ENCODE measurements at places on chromosomes 3 and 15. TPM values are rescaled to one million over a fixed set of nuclear protein-coding genes. Genes with fewer than 3 reads are reported as not detected.
A peak's percentile ranks its signal among the peaks of the same experiment; 100 is the strongest.

RTP2 gene
- total RNA-seq: not detected

GOLGA8G gene
- total RNA-seq: not detected

MST1R gene
- total RNA-seq: 1.7 TPM

SLTM gene
- 47.8 TPM for total RNA-seq

PPP2R3A gene
- total RNA-seq: 94.9 TPM

NTRK3 gene
- total RNA-seq: 1.6 TPM

BMF gene
- 3.1 TPM for total RNA-seq

DLEC1 gene
- total RNA-seq: 0.08 TPM

POLG gene
- 31.1 TPM for total RNA-seq

BCL2A1 gene
- total RNA-seq: 0.30 TPM

ATP10A gene
- total RNA-seq: 0.58 TPM

GRCh38 chr3:183375337-183375736, 53.1 kb downstream of the MCF2L2 start:
- no peak for DNase-seq

DNA sequence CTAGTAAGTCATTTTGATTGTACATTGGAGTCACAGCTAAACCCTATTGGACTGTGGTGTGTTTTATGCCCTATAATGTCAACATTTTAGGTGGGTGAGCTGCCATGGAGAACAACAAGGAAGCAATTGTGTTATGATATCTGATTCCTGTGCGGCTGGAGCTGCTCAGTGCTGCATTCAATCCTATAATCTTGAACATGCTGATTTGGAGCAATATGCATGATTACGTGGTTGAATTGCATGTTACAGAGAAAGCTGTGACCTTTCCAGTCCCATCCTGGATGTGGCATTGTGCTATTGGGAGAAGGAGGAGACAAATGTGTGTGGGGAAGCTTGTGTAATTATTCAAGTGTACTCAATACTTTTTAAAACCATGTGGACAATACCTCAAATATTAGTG, 20.1 kb upstream of the C3orf49 start:
- DNase-seq: no peak

DNA sequence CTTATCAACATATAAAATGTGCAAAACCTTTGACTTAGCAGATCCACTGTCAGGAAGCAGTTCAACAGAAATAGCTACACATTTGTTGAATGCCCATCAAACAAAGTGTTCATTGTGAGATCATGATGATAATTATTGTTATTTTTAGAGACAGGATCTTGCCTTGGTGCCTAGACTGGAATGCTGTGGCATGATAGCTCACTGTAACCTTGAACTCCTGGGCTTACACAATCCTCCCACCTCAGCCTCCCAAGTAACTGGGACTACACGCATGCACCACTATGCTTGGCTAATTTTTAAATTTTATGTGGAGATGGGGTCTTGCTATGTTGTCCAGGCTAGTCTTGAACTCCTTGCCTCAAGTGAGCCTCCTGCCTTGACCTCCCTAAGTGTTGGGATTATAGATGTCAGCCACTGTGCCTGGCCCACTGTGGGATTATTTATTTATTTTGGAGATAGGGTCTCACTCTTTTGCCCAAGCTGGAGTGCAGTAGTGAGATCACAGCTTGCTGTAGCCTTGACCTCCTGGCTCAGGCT, 8.8 kb downstream of the MAP2K5 start:
- no peak for DNase-seq

GRCh38 chr3:31322460-31322859, 210.3 kb upstream of the STT3B start:
- no peak for DNase-seq

- DNase-seq: no peak
Measured at GRCh38 chr3:87179642-87180041, 47.5 kb upstream of the CHMP2B start.

- DNase-seq: no peak
Measured at GRCh38 chr3:18808429-18808828, 339.9 kb upstream of the KCNH8 start.

GRCh38 chr3:49161197-49161596, 4.9 kb downstream of the CCDC71 start:
- DNase-seq: no peak

DNA sequence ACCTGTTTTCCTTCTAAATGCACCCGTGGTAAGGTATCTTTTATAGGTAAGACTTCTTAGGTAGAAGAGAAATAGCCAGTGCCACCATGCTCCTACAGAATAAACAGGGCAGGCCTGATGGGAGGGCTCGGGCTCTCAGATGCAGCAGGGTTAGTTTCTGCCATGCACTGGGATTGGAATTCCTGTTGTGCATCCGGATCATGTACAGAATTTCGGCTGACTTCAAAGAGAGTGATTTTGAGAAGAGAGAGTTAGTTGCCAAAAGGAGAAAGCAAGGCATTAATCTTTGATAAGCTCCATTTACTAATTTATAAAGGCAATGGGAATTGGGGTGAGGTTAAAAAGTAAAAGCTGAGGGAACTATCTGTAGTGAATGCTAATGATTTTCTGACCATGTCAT, 211.2 kb downstream of the WDR72 start:
- no peak for DNase-seq

DNA sequence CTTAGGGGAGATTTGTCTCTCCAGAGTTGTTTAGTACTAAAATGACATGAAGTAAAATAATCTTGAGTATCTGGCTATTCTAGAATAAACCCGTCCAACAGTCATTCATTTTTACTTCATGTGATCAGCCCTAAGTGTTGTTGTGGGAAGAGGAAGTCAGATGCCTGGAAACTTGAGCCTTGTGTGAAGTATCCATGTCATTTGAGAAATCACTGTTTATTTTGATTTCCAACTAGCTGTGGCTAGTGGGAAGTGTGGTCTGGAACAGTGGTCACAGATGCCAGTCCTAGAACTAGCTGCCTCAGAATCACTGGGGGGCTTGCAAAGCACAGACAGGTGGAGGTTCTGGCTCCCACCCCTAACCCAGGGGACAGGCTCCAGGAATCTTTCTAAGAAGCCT, 77.7 kb upstream of the LIMD1 start:
- no peak for DNase-seq

- DNase-seq: peak; percentile 32
Measured at GRCh38 chr15:74897300-74897701, 7.5 kb downstream of the MPI start.

- no peak for DNase-seq
Measured at GRCh38 chr15:99487337-99487730, 78.5 kb upstream of the MEF2A start.

GRCh38 chr3:152706991-152707713, 127.8 kb upstream of the P2RY1 start:
- DNase-seq: no peak

DNA sequence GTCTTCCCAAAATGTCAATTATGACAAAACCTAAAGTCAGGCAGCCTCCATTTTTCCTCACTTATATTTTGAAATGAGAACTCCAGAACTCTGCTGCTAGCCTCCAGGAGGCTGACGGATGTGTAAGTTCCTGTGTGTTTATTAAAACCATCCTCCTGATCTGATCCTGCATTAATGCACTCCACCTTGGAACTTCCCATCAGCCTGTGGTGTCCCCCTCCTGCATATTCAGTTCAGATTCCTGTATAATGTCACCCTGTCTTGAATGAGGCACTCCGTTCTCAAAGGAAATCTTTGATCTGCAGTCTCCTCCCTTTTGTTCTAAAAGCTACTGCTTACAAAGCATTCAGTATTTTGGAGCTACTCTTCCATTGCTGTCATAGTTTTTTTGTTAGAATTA, 318.2 kb upstream of the ONECUT1 start:
- DNase-seq: no peak

- no peak for DNase-seq
Measured at GRCh38 chr3:13194285-13195209, 121.3 kb upstream of the IQSEC1 start.

GRCh38 chr3:156246961-156247725, 126.8 kb downstream of the KCNAB1 start:
- no peak for DNase-seq

DNA sequence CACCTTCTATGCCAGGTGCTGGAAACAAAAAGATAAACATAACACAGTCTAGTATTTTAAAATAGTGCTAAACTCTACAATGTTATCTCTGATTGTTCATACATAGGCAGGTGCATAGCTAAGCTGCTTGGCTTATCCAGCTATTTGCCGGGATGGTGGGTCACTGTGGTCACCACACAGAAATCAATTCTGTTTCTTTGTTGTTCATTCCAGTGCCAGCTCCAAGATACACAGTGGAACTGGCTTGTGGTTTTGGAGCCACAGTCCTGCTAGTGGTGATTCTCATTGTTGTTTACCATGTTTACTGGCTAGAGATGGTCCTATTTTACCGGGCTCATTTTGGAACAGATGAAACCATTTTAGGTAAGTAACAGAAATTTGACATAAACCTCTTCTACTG, 130.2 kb downstream of the IL1RAP start:
- no peak for DNase-seq

- DNase-seq: no peak
Measured at GRCh38 chr3:50365842-50366220, 6.5 kb upstream of the TMEM115 start.

Measured in left ventricle myocardium inferior (tissue), 1 donor.